Renal cortical epithelial cell (primary cell): ENCODE measurements at places on chromosomes 3 and 15. TPM values are rescaled to one million over a fixed set of nuclear protein-coding genes. Genes with fewer than 3 reads are reported as not detected.

- DNase-seq, result peak; percentile 75
Observed at GRCh38 chr3:155745795-155746550, 1.1 kb upstream of the PLCH1 start.

DNA sequence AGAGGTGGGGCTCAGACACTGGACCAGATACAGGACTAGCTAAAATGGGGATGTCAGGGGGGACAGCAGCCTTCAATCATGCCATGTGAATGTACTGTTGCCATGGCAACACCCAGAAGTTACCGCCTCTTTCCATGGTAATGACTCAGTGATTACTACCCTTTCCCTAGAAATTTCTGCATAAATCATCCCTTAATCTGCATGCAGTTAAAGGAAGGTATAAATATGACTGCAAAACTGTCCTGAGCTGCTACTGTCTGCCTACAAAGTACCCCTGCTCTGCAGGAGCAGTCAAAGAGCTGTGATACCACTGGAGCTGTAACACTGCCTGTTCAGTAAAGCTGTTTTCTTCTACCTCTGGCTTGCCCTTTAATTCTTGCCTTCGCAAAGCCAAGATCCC lies 168.2 kb downstream of the PEAK1 start:
- DNase-seq, result no peak

DNA sequence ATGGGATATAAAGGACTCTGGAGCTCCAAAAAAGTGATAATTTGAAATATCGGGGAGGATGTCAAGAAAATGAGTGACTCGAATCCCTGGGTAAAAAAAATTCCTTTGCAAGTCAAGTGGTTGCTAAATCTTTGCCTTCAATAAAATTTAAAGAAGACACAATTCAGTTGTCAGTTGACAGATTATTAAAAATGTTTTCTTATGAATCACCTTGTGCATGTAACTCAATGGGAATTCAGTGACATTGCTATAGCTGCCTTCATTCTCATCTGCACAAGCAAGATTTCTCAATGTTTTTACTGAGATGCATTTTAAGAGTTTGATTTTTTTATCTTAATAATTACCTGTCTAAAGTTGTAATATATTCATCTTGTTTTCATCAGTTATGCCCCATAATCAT lies 264.0 kb upstream of the IL12A start:
- DNase-seq, result no peak

The GRAMD2A gene
- 0.52 and 1.8 TPM in 2 replicates for total RNA-seq

GRCh38 chr3:124787476-124788195 lies 57.4 kb downstream of the UMPS start:
- peak; percentile 45 for DNase-seq
